ENCODE measurements at places on chromosomes 2 and 18.

GRCh38 chr2:27118525-27119329, at the start of gene CGREF1:
Gene CGREF1, minus strand, starts transcription at chr2:27119128. Its CDS starts 14,762 bp downstream, at chr2:27104366.
- no peak for DNase-seq

DNA sequence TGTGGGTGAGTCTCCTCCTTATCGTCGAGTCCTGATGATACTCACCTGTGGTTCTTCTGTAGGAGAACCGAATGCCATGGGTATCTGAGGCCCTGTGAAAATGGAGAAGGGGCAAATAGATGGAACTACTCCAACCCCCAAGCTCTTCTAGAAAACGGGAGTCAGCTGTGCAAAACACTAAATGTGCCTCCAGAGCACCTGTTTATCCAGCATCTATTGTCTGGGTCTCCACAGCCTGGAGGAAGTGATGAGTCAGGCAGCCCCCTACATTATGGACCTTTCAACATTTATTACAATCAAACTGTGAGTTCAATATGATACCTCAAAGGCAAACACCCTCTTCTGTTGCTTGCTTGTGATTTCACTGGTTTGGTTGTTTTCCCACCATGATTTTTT, 9.8 kb upstream of the LRRFIP1 start:
- DNase-seq = no peak

GRCh38 chr2:101802329-101802728, 104.8 kb downstream of the MAP4K4 start:
- DNase-seq = no peak

DNA sequence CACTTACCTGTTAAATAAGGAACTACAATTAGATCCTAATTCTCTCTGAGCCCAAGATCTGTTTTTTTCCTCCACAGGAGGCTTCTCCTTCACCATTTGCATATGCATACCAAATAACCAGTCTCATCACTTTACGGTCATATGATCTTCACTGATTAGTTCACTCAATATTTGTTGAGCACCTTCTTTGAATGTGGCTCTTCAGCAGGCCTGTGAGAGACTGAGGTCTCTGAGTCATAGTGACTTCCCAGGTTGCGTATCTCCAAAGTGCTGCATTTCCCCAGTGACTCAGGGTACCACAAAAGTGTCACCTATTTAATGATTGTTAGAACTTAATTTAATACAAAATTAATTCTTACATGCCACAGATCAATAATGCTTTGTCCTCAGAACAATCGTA, 108.8 kb upstream of the TRIB2 start:
- no peak for DNase-seq

- DNase-seq = no peak
These were observed 3.3 kb upstream of the CNDP1 start for GRCh38 chr18:74531043-74531442.

DNA sequence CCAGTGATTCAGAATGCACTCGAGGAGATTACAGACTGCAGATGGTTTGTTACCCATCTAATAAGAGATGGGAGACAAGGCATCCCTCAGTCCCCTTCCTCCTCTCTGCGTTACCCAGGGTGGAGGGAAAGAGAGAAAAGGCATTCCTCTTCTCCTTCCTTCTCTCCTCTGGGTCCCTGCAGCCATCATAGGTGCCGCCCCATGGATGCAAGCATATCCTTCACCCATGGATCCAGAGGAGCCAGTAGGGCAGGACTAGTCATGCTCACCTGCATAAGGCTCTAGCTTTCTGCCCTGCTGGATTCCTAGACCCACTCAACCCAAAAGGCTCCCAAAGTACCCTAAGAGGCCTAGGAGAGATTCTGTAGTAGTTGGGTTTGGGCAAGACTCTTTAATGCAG, 20.4 kb downstream of the CMPK2 start:
- DNase-seq = no peak

All from amniotic stem cell (primary cell).